ENCODE measurements at places on chromosomes 3 and 15. TPM values are rescaled to one million over a fixed set of nuclear protein-coding genes. Genes with fewer than 3 reads are reported as not detected.

DNAH12 gene
- total RNA-seq, result 0.26 TPM

DNA sequence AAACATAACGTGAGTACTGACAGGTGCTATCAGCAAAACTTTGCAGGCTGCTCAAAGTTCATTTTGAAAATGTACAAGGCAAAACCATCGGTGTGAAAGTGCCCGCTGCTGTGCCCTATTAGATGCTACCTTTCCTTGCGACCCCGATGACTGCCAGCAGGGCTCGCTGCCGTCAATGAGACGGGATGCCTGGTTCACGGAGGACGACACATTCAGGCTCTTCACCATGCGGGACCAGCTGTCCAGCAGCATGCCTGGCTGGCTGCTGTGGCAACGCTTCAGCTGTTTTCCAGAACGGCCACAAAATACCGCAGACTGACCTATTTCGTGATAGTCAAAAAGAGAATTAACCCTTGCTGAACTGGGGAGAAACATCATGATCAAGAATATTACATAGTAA lies 92.7 kb upstream of the OCA2 start:
- DNase-seq, result no peak

DNA sequence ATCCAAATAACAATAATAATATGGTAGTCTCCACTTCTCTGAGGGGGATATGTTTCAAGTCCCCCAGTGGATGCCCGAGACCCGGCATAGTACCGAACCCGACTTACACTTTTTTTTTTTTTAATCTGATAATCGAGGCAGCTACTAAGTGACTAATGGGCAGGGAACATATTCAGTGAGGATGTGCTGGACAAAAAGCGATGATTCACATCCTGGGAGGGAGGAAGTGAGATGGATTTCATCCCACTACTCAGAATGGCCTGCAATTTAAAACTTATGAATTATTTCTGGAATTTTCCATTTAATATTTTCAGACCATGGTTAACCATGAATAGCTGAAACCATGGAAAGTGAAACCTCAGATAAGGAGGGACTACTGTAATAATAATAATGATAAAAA lies 49.5 kb upstream of the SELENOK start:
- no peak for DNase-seq

DNA sequence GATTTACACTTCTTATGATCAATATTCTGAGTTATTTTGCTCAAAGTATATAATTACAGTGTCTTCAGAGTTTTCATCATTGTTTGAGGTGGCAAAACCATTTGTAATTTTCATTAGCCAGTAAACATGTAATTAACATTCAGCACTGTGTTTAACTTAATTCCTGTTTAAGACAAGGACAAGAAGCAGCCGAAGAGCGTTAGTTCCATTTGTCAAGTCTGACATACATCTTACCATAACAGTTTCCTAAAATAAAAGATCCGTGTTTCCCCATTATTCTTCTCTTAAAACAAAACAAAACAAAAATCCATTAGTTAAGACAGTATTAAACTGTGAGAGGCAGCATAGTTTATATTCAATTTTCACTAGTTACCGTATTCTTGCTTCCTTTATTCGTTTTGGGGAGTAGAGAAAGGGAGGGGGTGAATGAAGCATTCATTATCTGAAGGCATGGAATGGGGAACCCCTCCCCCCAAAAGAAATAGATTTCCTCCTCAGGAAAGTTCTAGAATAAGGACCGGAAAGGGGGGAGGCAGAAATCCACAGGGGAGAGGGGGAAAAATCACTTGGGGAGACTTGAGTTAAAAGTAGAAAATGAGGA lies 5.5 kb upstream of the NR2F2 start:
- no peak for DNase-seq

GRCh38 chr3:10157031-10157430 lies 7.7 kb upstream of the IRAK2 start:
- DNase-seq, result no peak

ASB14 gene
- total RNA-seq, result not detected

- peak; percentile 66 for DNase-seq
Measured at GRCh38 chr15:89399238-89400115, 64.9 kb upstream of the POLG start.

- peak; percentile 87 for DNase-seq
Measured at GRCh38 chr3:50192689-50193141, 1.3 kb downstream of the GNAT1 start.

DNA sequence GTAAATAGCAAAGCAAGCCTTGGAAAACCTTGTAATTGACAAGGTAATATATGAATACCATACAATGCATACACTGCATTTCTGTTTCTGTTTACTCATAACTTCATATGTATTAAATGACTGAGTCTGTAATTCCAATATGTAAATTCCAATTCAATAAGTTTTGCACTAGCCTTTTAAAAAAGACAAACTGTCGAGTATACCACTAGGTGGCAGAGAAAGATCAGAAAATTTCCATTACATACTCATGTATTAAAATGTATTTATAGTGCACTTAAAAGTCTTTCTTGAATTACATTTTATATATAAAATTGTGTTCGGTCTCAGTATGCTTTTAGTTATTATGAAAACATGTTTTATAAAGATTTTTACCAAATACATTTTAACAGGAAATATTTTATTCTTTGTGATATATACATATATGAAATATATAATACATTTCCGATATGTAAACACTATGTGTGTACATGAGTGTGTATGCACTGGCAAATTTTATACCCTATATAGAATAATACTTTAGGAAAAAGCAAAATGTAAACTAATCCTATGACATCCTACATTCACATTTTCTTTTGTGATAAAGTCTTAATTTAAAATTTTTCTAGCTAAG lies 216.8 kb downstream of the VGLL3 start:
- no peak for DNase-seq

ILDR1 gene
- total RNA-seq, result 0.28 TPM

DNA sequence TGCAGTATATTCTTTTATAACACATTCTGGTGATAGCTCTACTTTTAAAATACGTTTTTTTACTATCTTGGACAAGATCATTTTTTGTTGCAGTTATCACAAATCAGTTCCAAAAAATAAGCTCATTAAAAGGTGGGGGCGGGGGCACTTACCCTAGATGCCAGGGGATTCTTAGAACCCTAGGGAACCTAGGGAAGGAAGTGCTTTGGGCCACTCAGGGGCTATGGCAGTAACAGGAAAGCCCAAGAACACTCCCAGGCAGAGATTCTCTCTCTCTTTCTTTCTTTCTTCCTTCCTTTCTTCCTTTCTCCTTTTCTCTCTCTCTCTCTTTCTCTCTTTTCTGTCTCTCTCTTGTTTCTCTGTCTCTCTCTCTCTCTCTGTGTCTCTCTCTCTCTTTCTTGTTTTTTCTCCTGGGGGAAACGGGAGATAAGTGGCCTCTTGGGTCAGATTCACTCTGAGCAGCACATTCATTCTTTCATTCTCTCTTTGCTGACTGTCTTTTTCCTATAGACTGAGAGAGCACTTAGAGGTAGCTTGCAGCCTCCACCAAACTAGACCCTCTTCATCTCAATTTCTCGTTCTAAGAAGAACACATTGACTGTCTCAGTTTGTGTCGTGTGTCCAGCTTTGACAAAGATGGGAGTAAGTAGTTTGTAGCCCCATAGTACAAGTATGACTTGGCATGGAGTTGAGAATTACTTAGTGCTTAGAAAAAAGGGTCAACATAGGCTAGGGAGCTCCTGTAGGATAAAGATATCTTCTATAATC lies 16.6 kb downstream of the SCAANT1 start:
- no peak for DNase-seq

DNA sequence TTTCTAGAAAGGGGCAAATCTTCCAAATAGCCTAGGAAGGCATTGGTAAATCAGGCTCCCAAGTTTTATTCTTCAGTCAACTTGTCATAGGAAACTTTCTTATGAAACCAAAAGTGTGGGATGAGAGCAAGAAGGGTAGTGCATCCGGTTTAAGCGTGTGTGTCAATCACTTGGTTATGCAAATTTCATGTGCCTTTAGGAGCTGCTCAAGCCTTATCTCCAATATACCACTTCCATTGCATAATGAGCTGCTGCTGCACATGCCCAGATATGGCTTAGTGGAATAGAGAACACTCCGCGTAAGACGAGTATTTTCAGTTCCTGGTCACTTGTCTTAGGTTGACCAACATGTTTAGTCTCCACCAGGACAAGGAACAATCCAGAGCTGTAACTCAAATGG lies 242.1 kb downstream of the CBLB start:
- no peak for DNase-seq
